Stimulated activated CD8-positive, alpha-beta memory T cell treated with anti-CD3 and anti-CD28 coated beads, Interleukin-12 subunit alpha, Interleukin-12 subunit beta, amount 100 ng/mL, for 1 hour (primary cell): ENCODE measurements at places on chromosomes 1 and 21.

GRCh38 chr21:43364851-43365424, 62.0 kb downstream of the SIK1 start:
- DNase-seq: no peak

- no peak for DNase-seq
These were observed 33.4 kb downstream of the IFI44 start for GRCh38 chr1:78683079-78683478.

DNA sequence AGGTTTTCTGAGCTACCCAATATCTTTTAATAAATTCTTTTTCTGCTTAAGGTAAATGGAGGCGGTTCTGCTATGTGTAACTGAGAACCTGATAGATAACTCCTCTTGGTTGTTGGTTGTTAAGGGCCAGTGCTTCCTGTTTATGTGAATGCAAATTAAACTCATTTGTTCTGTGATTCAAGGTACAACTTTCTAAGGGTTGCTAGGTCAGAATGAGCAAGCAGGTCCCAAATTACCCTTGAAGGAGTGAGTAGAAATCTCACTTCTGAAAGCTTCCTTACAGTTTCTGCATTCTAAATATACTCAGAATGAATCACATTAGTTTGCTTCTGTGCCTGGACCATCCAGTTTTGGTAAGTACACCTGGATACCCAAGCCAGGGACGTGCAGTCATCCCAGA, 15.5 kb upstream of the FAM78B start:
- no peak for DNase-seq

DNA sequence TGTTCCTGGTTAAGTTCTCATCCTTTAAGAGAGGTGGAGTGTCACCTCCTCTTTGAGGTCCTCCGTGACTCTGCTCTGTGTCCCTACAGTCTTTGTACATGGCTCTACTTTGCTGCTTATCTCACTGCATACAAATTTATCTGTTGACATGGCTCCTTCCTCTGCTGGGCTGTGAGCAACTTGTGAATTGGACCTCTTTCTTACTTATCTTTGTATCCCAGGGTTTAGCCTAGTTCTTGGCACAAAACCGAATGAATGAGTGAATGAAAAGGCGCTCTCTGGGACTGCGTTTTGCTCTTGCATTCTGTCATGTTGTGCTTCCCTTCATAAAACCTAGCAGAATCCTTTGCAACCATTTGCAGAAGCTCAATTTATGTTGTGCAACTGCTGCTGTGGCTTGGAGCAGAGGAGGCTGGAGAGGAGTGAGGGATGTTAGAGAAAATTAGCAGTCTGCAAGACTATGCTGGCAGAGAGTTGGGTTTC, 12.4 kb downstream of the SLC26A9 start:
- no peak for DNase-seq
